ENCODE measurements at places on chromosomes 12 and 14.

DNA sequence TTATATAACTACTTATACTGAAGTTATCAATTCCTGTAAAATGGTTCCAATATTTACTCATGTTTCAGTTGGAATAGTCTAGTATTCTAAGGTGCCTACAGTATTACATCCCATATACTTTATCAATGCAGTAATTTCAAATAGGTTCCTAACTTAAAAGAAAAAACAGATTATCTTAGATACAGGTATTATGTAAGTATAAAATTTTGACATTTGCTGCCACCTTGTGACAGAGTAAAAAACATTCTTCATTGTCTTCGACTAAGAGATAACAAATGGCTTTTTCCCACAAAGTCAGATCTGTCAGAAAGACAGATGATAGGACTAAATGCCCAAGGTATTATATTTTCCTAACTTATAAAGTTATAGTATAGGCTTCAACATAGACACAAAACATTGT lies 78.7 kb downstream of the TXNDC16 start:
- DNase-seq: no peak

GRCh38 chr14:87899228-87899627 lies 93.8 kb downstream of the GALC start:
- DNase-seq: no peak

DNA sequence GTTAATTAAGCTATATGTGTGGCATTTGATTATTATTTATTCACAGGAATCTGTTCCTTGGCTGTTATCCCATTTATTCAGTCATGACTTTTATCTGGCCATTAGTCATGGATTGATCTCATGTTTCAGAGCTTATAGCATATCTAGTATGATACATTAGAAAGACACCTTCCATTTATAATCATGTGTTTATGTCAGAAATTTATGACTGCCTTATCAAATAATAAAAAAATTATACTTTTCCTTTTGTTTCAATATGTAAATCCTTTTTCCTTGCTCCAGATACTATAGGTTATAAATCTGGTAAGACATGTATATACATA lies 248.0 kb upstream of the PDE3A start:
- no peak for DNase-seq

- no peak for DNase-seq
These were observed 3.1 kb downstream of the CEP170B start for GRCh38 chr14:104868060-104868740.

GRCh38 chr14:34628681-34629135 lies 1.2 kb downstream of the SNX6 start:
- no peak for DNase-seq

GRCh38 chr12:131131077-131131807 lies 177.5 kb downstream of the ADGRD1 start:
- no peak for DNase-seq

GRCh38 chr14:81345781-81346180 lies 54.3 kb downstream of the STON2 start:
- no peak for DNase-seq

DNA sequence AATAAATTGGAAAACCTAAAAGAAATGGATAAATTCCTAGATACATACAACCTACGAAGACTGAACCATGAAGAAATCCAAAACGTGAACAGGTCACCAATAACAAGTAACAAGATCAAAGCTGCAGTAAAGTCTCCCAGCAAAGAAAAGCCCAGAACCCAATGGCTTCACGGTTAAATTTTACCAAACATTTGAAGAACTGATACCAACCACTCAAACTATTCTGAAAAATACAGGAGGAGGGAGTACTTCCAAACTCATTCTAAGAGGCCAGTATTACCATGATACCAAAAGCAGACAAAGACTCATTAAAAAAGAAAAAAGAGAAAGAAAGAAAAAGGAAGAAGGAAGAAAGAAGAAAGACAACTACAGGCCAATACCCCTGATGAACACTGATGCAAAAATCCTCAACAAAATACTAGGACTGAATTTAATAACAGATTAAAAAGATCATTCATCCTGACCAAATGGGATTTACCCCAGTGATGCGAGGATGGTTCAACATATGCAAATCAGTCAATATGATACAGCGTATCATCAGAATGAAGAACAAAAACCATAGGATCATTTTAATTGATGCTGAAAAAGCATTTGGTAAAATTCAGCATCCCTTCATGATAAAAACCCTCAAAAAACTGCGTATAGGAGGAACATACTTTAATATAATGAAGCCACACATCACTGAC lies 26.9 kb upstream of the CCDC88C start:
- DNase-seq: no peak

DNA sequence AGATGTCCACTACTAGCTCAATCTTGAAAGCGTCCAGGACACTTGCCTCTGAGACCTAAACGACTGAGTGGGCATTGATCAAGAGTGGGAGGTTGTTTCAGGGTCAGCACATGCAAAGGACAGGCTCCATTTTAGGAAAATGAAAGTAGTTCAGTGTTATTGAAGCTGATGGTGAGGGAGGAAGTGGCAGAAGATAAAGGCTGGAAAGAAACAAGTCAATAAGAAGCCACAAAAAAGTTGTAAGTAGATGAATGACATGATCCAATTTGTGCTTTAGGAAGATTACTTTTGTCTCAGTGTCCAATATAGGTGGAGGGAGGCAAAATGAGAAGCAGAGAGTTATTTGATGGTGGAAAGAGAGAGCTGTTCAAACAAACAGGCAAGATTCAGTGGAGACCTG lies 22.0 kb downstream of the GPR65 start:
- DNase-seq: no peak

DNA sequence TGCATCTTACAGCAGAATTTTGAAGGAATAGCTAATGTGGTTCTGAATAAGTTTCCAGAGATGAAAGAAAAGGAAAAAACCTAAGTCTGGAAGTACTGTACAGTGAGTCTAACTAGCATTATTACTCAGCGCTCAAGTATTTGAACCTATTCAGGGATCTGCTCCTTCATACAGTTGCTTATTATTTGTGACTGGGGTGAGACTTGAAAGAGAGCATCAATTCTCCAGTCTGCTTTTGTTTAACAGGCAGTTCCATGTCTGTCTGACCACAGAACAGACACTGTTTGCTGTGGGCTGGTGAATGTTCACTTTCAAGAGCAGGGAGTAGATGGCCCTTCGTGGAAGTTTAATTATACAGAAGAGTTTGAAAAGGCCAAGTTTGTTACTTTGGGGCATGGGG lies 9.3 kb downstream of the ETV6 start:
- DNase-seq: no peak

GRCh38 chr14:52792097-52792415 lies 649 bp upstream of the GNPNAT1 start:
- DNase-seq: no peak

DNA sequence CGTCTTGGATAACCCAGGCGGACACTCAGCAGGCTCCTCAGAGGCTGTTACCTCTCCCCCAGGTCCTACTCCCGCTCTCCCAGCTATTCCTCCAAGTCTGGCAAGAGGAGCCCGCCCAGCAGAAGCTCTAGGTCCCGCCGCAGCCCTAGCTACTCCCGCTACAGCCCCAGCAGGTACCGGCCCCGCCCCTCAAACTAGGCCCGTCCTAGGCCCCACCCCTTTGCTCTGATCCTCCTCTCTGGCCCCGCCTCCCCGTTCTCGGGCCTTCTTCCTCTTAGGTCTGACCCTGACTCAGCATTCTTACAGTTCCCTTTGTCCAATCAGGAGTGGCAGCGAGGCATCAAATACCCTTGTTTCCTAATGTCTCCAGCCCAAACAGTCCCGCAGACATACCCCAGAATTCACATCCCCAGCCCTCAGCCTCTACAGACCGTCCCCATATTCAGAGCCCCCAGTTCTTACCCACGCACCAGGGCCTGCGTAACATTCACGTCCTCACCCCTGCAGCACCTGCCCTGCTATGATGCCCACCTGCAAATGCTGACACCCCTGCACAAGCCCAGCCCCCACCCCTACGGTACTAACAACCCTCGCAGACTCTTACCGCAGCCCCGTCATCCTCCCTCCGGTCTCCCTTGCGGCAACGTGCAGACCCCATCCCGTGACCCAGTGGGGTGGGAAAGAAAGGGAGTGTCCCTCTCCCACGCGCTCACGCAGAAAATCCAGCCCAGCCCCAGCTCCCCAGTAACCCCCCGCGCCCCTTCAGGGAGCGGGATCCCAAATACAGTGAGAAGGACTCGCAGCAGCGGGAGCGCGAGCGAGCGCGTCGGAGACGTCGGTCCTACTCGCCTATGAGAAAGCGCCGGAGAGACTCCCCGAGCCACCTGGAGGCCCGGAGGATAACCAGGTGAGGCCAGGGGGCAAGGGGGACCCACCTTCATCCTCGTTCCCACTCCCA lies 25.0 kb upstream of the HSPB8 start:
- DNase-seq: no peak

GRCh38 chr12:93841671-93842070 lies 164.5 kb downstream of the CRADD start:
- no peak for DNase-seq

GRCh38 chr14:82872494-82872893 lies 1338.8 kb upstream of the SEL1L start:
- DNase-seq: no peak

DNA sequence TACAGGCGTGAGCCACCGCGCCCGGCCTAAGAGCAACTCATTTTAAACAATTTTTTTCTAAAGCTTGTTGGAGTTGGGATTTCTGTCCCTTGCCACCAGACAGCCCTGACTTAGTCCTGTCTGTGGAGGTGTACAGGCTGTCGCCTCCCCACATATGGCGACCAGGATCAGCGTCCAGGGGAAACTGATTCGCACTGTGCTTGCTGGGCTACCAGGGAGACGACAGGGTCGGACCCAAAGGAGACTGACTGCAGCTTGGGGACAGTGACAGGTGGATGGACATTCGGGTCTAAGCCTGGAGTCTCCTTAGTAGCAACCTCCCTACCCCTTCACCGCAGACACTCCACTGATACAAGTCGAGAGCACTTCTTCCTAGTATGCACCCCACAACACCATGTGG lies 40.3 kb downstream of the TRAFD1 start:
- no peak for DNase-seq

GRCh38 chr14:50792634-50793068 lies 38.3 kb downstream of the NIN start:
- DNase-seq: no peak

Data from stimulated activated CD4-positive, alpha-beta T cell treated with anti-CD3 and anti-CD28 coated beads, Interleukin-12 subunit alpha, Interleukin-12 subunit beta, amount 100 ng/mL, for 4 hours (primary cell).